Stimulated activated CD8-positive, alpha-beta memory T cell treated with anti-CD3 and anti-CD28 coated beads, Interleukin-2, amount 100 ng/mL, for 1 hour (primary cell): ENCODE measurements at places on chromosomes 7 and 10.

- no peak for DNase-seq
These were observed 35.4 kb downstream of the GAD2 start for GRCh38 chr10:26251925-26252324.

- DNase-seq = no peak
These were observed 43.4 kb downstream of the SH3PXD2A start for GRCh38 chr10:103812004-103812403.

DNA sequence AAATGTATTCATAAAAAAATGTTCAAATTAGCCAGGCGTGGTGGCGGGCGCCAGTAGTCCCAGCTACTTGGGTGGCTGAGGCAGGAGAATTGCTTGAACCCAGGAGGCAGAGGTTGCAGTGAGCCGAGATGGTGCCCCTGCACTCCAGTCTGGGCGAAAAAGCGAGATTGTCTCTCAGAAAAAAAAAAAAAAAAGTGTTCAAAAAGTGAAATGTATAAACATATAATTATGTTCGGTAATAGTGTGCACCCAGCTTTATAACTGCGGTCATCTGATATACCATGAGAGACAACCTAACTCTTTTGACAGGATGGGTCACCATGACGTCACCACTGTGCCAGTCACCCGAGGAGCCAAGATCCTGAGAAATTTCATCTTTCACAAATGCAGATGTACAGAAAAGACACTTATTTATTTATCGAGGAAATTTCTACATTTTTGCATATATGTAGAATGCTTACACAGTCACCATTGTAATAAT, 594 bp upstream of the RP9 start:
- DNase-seq = no peak

- DNase-seq = no peak
These were observed 93.3 kb upstream of the RET start for GRCh38 chr10:42983591-42983990.

GRCh38 chr7:140285938-140286337, 109.2 kb upstream of the KDM7A start:
- no peak for DNase-seq
